Foreskin keratinocyte (primary cell): ENCODE measurements at places on chromosomes 4 and X.

DNA sequence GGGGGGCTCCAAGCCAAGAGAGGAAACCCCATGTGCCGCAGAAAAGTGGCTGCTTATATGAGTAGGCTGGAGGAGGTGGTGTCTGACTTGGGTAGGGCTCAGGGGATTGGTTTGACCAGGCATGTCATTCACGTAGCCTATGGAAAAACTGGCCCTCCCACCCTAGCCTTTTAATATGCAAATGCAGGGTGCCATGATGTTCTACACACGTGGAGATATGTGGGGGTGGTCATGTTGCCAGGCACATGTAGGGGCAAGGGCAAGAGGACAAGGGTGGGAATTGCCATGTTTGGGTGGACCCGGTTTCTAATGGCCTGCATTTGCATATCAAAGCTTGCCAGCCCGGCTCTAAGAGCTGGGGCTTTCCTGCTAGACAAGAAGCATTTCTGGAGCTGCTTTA is 86.9 kb upstream of the SHISA3 start:
- no peak for DNase-seq

DNA sequence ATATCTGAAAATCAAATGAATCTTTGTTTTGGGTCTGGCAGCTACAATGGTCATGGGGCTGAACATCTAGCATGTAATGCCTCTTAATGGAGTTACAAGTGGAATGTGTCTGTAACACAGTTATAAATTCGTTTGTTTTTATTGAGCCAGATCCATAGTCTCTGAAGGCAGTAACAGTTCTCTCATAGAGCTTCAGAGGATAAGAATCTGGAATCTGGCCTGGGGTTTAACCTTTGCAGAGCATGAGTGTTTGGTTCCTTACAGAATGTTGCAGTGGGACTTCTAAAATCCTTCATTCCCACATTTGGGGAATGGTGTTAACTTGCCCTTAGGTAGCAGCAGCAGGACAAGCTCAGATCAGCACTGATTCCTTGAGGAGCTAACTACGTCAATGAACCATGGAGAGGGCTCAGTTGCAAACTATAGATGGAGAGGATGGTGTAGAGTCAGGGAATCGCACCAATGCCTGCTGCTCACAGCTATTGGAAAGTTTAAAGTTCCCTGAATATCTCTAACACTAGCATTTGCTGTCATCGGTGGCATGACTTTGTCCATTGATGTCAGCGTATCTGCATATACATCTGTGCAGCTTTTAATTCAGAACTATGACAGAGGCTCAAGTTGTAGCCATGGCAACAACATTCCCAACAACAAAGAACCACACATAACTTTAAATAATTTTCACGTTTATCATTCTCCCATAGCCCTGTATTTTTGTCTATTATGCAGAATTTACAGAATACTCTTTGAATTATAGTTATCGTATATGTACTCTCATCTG is 72.2 kb downstream of the RASGEF1B start:
- DNase-seq: no peak

GRCh38 chr4:54707406-54707805 is 49.6 kb downstream of the KIT start:
- no peak for DNase-seq

- DNase-seq: no peak
Measured at GRCh38 chr4:42618023-42618422, 38.9 kb downstream of the ATP8A1 start.

DNA sequence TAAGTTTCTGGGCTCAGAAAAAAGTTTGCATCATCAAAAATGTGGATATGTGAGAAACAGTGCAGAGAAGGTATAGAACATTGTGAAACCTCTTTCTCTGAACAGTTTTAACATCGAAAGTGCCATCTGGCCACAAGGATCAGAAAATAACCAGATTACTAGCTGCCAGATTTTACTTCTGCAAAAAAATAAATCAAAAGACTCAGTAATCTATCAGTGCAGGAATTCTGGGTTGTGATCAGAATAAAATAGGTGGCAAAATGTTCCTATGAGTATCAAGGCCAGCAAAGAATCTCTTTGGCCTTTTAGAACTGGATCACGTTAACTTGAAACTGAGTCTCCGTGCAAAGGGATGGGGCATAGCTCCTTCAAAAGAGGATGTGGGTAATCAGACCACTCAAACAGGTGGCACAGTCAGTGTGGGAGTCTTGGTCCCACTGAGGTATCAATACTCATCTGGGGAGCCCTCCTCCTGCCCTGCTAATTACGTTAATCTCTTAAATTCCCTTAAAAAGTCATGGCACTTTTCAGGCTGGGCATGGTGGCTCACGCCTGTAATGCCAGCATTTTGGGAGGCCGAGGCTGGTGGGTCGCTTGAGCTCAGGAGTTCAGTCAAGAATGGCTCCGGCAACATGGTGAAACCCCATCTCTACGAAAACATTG is 26.7 kb upstream of the RBM47 start:
- no peak for DNase-seq

DNA sequence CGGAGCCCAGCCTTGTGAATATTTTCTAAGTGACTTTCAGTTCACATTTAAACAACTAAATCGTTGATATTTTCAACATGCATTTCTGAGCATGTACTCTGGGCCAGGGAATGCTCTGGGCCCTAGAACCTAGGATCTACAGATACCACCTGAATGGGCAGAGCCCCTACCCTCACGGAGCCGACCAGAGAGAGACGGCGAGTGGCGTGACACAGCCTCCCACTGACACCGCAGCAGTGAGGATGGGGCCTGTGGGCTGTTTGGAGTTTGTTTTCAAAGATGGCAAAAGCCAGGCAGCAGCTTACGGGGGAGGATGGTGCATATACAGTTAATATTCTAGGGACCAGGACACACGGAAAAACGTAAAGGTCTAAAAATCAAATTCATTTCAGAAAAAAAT is 17.7 kb downstream of the NELFA start:
- DNase-seq: no peak

- DNase-seq: no peak
Measured at GRCh38 chr4:186689476-186689875, 34.2 kb downstream of the FAT1 start.

DNA sequence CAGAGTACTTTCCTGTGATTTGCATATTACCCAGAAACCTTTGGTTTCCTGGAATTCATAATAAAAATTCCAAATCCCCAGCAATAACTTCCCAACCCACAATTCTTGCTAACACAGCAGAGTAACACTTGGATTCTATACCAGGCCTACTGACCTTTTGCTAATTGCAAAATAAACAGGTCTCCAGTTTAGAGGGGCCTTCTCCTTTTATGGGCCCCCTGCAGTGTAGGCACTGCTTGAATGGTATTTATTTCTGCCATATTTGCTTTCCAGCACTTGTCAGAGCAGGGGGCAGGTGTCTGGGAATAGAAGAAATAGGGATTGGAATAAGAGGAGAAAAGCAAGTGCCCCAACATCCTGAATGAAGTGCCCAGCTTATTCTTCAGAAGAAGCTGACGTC is 25.3 kb upstream of the GPC3 start:
- no peak for DNase-seq

DNA sequence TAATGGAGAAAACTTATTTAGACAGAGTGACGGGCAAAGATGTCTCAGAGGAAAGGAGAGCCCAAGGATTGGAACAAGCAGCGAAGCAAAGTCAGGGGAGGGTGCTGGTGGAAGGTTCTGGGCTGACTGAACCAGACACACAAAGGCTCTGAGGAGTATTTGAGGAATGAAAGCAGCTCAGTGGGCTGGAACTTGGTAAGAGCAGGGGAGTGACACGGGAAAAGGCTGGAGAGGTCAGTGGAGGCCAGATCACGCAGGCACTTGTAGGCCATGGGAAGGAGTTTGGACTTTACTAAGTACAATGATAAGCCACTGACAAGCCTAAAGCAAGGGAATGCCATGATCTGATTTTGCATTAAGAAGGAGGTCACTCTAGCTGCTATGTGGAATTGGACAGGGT is 71.4 kb downstream of the TSC22D3 start:
- DNase-seq: no peak

GRCh38 chr4:31737419-31737818 is 1017.2 kb downstream of the PCDH7 start:
- DNase-seq: no peak

DNA sequence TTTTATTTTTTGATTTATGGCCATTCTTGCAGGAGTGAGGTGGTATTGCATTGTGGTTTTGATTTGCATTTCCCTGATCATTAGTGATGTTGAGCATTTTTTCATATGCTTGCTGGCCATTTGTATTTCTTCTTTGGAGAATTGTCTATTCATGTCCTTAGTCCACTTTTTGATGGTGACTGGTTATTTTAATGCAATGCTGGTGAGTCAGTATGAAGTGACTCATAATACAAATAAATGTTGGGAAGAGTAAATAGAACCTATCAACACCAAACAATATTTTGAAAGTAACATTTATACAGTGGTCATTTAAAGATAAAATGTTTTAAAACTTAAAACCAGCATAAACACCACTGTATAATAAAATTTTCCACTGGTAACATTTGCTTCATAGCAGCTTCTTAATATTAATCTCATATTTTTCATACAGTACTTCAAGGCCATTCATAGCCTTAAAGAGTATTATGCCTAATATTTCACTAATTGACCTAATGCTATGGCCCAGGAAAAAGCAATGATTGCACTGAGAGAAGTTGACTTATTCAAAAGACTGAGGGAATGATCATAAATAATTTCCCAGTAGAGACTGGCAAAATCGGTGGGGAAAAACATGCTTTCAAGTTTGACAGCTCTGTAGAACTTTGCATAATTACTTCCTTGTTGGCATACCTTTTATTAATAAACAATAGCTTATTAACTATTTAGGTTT is 33.9 kb downstream of the CASK start:
- peak; percentile 16 for DNase-seq

GRCh38 chr4:186249785-186250754 is 15.9 kb upstream of the F11 start:
- DNase-seq: peak; percentile 26

DNA sequence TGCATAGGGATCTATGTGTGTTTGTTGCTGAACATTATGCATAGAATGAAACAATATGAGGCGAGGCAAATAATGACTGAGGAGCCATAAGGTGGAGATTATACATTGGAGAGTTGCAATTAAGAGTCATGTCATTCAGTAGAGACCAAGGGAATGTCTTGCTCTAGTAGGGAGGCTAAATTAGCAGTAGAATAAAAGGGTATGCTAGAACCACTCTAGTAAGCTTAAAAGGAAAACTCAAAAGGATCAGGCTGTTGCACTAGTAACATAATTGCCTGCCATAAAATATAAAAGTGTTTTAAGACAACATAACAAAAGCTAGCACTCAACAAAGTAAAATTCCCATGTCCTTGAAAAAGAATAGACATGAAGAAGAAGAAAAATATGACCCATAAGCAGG is 586.2 kb upstream of the DIAPH2 start:
- DNase-seq: no peak

- DNase-seq: peak; percentile 69
Measured at GRCh38 chrX:117990438-117990837, 126.2 kb downstream of the KLHL13 start.

- DNase-seq: peak; percentile 22
Measured at GRCh38 chrX:68045008-68045577, 388.2 kb downstream of the OPHN1 start.

DNA sequence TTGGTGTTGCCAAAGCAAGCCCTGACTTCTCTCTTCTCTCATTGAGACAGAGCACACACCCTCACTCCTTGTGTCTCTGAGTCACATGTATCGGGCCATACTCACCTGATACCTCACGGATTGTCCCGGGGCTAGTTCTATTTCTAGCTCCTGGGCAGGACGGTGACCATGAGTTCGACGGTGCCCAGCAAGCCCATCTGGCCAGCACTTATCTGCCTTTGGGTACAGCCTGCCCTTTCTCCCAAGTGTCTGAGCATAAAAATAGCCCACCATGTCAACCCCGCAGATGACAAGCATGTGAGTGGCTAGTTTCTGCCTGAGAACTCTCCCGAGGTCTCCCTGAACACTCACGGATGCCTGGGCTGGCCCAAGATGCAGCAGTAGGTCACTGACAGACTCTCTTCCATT is 158.5 kb downstream of the DHRSX start:
- peak; percentile 60 for DNase-seq

DNA sequence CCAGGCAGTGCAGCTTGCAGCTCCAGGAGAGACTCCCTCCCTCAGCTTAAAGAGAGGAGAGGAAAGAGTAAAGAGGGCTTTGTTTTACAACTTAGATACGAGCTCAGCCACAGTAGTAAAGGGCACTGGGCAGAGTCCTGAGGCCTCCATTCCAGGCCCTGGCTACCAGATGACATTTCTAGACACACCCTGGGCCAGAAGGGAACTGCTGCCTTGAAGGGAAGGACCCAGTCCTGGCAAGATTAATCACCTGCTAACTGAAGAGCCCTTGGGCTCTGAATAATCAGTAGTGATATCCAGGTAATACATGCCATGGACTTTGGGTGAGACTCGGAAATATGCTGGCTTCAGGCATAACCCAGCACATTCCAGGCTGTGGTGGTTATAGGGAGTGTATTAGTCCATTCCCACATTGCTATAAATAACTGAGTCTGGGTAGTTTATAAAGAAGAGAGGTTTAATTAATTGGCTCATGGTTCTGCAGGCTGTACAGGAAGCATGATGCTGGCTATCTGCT is 15.3 kb upstream of the SLC16A2 start:
- DNase-seq: peak; percentile 9

DNA sequence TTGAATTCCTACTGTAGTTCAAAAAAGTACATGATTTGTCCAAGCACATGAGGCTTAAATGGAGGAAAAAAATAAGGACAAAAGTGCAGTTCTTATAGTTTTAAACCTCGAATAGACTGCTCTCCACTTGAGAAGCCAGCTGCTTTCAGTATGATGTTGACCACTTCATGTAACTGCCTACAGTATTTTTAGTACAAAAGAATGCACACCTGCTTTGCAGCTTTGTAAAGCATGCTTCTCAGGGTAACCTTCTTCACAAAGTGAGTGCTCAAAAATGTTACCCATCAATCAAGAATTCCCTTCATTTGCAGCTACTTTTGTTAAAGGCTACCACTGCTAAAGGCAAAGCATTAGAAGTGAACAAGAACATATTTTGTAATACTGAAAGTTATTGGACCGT is 83.4 kb upstream of the FAM47B start:
- no peak for DNase-seq

DNA sequence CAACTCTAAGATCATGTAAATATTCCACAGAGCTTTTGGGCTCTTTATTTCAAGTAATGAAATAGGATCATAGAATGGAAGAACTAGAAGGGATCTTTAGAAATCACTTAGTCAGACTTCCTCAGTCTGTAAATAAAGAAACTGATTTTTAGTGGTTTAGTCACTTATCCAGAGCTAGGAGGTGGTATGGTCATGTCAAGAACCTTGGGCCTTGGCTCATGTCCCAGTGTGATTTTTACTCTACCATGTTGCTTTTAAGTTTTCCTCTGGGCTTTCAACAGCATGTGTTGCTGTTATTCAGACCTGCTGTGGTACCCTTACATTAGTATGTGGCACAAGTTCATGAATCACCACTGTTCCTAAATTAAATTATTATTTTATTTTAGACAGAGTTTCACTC is 184.9 kb downstream of the FRAS1 start:
- DNase-seq: peak; percentile 28

DNA sequence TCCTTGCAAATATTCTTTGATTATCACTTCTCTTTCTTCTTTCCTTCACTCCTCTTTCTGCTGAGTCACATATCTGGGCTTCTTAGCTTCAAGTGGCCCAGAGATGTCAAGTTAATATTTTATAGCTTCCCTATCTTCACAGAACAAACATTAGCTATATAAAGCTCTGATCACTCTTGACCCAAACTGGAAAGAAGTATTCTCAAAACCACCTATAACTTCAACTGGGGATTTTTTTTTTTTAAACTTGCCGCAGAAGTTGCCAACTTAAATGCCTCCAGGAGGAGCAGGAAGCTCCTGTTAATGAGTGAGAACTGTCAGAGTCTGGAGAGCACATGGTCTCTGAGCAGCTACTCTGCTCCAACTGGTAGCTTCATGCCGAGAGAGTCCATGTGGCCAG is 233.3 kb upstream of the EDNRA start:
- DNase-seq: no peak

- no peak for DNase-seq
Measured at GRCh38 chr4:94650134-94650495, 107.6 kb upstream of the BMPR1B start.
